ENCODE measurements at places on chromosomes 7 and 10.

DNA sequence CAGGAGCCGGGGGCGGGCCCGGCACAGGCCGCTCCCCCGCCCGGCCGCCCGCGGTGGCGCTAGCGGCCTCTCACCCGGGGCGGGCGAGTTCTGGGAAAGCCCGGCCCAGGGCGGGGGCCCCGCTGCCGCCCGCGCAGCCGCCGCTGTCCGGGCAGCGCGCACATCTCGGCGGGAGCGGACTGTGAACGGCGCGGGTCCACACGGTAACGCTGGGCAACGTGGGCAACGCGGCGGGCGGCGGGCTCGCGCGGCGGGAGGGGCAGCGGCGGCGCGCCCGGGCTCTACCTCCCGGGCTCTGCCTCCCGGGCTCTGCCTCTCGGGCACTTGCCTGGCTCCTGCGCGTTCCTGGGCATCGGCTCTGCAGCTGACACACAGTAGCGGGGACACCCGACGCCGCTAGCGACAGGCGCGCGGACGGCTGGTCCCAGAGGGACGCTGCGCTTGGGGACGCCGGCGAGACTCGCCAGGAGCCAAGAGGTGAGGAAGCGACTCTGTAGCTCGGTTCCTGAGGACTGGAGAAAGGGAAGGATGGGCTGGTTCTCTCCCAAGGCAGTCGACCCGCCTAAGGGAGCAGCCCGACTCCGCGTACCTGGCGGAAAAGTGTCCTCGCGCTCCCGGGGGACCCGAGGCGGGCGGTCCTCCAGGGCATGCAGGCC lies at the start of gene PLCE1:
PLCE1 (plus strand) TSS at position 150 of the 656 bp plus-strand sequence. CDS start 37,116 bp downstream, outside the sequence.
- DNase-seq: no peak

DNA sequence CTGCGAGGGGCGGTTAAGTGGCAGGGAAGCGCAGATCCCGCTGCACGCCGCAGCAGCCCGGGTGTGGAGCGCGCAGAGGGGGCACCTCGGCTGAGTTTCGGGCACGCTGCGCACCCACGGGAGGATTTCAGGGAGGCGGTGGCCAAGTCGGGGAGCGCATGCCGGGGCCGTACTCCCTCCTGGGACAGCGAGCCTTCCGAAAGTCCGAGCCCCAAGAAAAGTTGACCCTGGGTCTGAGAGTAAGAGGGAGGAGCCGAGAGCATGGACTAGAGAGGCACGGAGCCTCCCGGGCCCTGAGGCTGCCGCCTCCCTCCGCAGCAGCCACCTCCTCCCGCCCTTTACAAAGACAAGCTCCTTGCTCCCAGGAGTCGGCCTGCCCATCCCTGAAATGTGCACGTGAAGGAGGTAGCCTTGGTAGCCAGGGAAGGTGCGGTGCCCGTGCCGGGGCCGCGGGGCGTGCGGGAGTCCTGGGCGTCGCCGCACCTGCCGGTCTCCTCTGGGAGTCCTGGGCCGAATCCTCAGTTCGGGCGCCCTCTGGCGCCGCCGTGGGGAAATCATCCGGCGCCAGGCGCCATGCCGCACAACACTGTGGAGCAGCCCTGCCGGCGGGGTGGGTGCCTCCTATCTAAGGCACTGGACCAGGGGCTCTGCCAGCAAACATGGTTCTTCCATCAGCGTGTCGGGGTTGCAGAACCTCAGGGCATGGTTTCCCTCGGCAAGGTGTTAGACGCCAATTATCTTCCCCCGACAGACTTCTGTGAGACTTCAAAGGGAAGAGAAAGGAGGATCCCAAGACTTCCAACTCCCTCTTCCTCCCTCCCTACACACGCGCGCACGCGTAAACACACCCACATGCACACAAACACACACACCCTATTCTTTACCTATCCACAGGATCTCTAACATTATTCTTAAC lies 104.0 kb downstream of the TRIL start:
- no peak for DNase-seq

DNA sequence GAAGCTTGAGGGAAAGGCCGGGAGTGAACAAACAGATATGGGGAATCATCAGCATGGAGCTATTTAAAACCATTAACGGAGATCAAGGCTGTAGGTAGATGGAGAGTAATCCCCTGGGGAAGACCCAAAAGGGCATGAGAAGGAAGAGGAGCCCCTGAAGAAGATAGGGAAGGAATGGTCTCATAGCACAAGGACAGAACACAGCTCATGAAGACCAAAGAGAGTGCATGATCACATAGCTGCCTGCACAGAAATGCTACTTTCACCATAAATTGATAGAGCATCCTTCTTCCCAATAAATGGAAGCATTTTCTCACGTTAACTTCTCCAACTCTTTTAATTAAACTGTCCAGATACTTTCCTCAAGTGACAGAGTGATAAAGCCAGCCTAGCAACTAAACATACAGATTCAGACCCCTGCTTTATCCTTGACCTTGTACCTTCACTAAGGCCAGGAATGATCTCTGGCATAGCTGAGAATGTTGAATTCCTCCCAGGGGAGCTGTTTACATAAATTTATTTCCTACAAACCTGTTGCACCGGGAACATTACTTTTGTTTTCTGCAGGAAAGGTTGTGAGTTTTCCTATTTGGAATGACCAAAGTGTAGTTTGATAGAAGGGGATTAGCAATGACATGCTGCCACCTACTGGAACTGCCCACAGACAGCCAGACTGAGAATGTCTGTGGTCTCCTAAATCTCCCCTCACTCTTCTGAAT lies 110.8 kb upstream of the LRGUK start:
- DNase-seq: no peak

DNA sequence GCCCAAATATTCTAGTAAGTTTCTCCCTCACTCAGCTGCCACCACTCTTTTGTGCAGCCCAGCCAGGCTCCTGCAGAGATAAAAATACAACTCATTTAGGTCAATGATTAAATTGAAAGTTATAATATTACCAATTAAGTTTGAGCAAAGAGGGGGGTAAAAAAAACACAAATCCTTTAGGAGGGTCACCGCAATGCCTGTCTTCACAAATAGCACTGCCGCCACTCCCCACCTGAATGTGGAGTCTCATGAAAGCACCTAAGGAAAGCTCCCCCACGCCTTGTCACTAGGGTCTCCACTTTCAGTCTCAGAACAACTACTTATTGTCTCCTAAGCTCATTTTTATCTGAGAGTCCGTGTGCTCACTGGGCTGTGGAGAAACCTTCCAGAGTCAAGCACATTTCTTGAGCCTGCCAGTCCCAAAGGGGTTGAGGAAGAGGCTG lies 148.7 kb downstream of the FGFR2 start:
- no peak for DNase-seq

DNA sequence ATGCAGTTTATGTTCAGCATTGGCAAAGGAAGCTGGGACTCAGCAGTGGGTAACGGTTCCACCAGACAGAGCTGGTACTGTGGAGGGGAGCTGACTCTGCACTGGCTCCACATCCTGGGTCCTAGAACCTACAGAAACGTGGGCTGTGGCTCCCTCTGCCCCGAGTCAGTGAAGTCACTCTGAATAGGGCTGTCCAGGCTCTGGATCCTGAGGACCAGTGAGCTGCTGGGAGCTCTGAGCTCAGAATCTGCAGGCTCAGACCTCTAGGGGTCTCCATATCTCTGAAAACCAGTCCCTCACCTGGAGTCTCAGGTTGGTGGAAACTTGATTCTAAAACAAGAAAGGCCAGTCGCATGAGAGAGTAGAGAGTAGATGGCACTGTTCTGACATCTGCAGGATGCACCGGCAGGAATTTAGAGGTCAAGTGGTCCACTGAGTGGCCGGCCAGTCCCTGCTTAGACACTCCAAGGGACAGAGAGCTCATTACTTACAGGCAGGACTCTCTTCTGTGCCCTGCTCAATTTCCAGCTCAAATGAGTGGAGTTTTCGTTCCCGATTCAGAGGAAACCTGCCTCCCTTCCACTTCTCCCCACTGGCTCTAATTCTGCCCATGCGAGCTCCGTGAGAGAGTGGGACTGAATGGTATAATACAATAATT lies 18.6 kb downstream of the NPFFR1 start:
- no peak for DNase-seq

DNA sequence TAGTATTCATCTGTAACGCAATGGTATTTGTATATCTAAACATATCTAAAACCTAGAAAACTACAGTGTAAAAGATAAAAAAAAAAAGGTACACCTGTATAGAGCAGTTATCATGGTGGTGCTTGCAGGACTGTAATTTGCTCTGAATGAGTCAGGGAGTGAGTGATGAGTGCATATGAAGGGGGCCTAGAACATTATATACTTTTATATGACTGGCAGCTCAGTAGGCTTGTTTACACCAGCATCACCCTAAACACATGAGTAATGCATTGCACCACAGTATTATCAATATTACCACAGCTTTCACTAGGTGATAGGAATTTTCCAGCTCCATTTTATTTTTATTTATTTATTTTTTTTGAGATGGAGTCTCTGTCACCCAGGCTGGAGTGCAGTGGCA lies 40.8 kb downstream of the TRIM24 start:
- DNase-seq: no peak

GRCh38 chr10:72133517-72133916 lies 45.2 kb upstream of the SPOCK2 start:
- no peak for DNase-seq

DNA sequence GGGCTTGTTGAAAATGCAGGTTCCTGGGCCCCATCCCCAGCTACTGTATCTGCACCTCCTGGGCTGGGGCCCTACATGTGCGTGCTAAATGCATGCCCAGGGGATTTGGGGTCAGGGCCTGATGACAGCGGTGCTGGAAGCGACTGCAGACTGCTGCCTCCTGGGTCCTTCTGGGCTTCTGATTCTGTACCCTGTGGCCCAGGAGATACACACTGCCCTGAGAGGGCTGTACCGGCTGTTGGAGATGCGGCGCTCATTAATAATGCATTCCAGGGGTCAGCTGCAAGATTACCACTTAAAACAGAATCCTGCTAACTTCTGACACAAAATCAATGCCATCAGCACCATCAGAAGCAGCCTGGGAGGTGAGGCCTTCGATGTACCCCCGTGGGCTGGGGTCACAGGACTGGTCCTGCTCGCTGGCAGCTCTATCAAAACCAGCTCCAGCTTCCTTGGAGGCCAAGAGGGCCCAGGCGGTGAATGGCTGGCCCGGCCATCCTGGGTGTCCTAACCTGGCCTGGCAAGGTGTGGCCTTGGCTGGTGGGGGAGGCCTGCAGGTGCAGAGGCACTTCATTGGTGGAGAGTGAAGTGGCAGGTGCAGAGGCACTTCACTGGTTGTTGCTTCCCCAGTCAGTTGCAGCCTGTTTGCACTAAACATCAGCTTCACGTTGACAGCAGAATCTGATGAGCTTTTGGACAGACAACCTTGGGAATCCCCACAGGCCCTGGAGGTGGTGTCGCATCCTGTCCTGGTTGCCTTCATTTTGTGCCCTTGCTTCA lies 79.2 kb downstream of the GLRX3 start:
- DNase-seq: no peak

- DNase-seq: no peak
Measured at GRCh38 chr10:93408783-93409182, 73.4 kb downstream of the MYOF start.

DNA sequence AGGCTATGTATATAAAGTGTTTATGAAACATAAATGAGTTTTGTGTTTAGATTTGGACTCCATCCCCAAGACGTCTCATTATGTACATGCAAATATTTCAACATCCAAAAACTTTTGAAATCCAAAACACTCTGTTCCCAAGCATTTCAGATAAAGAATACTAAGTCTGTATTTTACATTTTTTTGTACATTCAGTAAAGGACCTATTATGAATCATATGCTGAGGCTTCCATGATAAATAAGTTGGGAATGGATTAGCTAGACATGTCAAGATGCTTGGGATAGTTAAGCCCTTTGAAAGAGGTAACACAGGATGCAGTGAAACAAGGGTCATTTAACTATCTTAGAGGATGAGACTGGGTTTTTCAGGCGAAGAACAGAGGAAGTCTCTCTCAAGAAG lies 262.9 kb downstream of the SNX13 start:
- DNase-seq: no peak

DNA sequence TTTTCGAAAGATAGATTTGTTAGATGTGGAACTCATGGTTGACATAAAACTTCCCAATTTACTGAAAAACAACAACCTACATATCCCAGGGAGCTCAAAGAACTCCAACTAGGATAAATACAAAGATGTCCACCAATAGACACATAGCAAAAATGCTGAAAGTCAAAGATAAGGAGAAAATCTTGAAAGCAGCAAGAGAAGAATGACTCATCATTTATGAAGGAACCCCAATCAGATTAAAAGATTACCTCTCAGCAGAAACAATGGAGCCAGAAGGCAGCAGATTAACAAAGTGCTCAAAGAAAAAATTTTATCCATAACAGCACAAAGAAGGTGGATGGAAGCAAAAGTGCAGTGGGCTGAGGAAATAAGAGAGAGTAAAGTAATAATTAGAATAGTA lies 908.6 kb downstream of the SORCS3 start:
- DNase-seq: no peak

DNA sequence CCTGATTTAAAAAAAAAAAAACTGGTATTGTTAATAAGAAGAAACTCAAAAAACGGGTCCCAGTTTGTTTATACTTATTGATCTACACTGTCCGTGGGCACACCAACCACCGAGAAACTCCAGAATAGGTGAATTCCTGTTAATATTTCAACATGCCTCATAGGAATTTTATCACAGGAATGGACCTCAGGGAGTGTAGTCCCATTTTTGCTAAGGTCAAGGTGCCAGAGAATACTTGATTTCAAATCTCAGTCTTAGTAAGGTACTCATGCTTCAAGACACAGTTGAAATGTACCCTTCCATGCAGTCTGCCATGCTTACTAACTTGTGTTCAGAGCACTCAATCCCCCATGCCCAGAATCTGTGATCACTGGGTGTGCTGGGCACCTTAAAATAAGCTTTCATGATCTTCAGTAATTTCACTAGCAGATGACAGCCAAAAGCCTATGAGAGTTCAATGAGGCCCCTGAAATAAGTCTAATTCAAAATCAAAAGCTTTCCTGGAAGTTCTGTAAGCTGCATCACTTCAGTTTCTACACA lies 385.7 kb downstream of the TNS3 start:
- no peak for DNase-seq

DNA sequence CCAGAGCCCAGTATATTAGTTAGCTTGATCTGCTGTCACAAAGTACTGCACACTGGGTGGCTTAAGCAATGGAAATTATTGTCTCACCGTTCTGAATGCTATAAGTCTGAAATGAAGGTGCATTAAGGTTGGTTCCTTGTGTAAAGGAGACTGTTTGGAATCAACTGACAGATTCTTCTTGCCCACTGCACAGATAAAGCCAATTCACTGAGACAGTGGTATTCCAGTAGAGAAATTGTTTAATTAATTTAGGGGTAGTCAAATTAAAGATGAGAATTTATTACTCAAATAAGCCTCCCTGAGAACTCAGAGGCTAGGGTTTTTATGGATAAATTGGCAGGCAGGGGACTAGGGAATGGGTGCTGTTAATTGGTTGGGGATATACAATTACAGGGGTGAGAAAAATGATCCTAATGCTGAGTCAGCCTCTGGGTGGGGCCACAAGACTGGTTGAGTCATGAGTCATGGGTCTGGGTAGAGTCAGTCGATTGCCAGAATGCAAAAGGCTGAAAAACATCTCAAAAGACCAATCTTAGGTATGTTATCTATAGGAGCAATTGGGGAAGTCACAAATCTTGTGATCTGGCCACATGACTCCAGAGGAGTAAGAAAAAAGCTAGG lies 23.5 kb upstream of the SAMD9L start:
- DNase-seq: no peak

- DNase-seq: no peak
Measured at GRCh38 chr7:115494529-115495147, 535.9 kb downstream of the TFEC start.

Measured in brain pericyte (primary cell).